ENCODE measurements at places on chromosomes 5 and 9. TPM values are rescaled to one million over a fixed set of nuclear protein-coding genes. Genes with fewer than 3 reads are reported as not detected.

The FOXD4 gene
- 0.23 TPM for total RNA-seq

The PDLIM4 gene
- total RNA-seq, result 9.9 TPM

The INSYN2B gene
- total RNA-seq, result 0.28 TPM

The EGFL7 gene
- 42.3 TPM for total RNA-seq

The TARS1 gene
- 258 TPM for total RNA-seq

The RGS14 gene
- total RNA-seq, result 13.5 TPM

The BOD1 gene
- total RNA-seq, result 86.1 TPM

The CARTPT gene
- total RNA-seq, result not detected

The AFAP1L1 gene
- total RNA-seq, result 15.2 TPM

The SPINK4 gene
- not detected for total RNA-seq

The RARS1 gene
- 128 TPM for total RNA-seq

The LCN9 gene
- total RNA-seq, result not detected

The CCL21 gene
- not detected for total RNA-seq

The TAF11L5 gene
- not detected for total RNA-seq

The RASEF gene
- 2.9 TPM for total RNA-seq

The RNF180 gene
- total RNA-seq, result 7.8 TPM

The MCCC2 gene
- total RNA-seq, result 74.1 TPM

The ECSCR gene
- not detected for total RNA-seq

The NR5A1 gene
- total RNA-seq, result 2.5 TPM

The SYNPO gene
- 82.8 TPM for total RNA-seq

The LCNL1 gene
- total RNA-seq, result 0.82 TPM

The ARSI gene
- total RNA-seq, result 18.6 TPM

The BAAT gene
- total RNA-seq, result 0.08 TPM

The DHX29 gene
- 30.1 TPM for total RNA-seq

The FCN2 gene
- not detected for total RNA-seq

The CDH6 gene
- total RNA-seq, result 0.36 TPM

The SV2C gene
- total RNA-seq, result not detected

The AP3B1 gene
- 55.4 TPM for total RNA-seq

The ZBTB5 gene
- 30.6 TPM for total RNA-seq

The DUSP1 gene
- 79.9 TPM for total RNA-seq

The SECISBP2 gene
- 17.7 TPM for total RNA-seq

The ADAMTSL2 gene
- total RNA-seq, result 0.10 TPM

The UGCG gene
- 46.0 TPM for total RNA-seq

The CENPH gene
- total RNA-seq, result 35.6 TPM

The KCNN2 gene
- total RNA-seq, result not detected

The SCGB3A1 gene
- total RNA-seq, result not detected

The CD72 gene
- total RNA-seq, result 0.72 TPM

The TLR4 gene
- 0.33 TPM for total RNA-seq

The PGGT1B gene
- 37.7 TPM for total RNA-seq

The JAKMIP2 gene
- total RNA-seq, result not detected

The HMCN2 gene
- total RNA-seq, result 0.05 TPM

The WDR31 gene
- 0.80 TPM for total RNA-seq

The SH2D3C gene
- total RNA-seq, result 0.49 TPM

The GABRP gene
- total RNA-seq, result not detected

The OLFM1 gene
- 0.39 TPM for total RNA-seq

The RNF183 gene
- total RNA-seq, result not detected

The PALM2AKAP2 gene
- total RNA-seq, result 0.44 TPM

The BASP1 gene
- 217 TPM for total RNA-seq

The NKD2 gene
- 12.3 TPM for total RNA-seq

The CD14 gene
- 2.5 TPM for total RNA-seq

The PCDHB14 gene
- total RNA-seq, result 0.80 TPM

The TRUB2 gene
- total RNA-seq, result 22.5 TPM
